ENCODE measurements at places on chromosomes 16 and 17. TPM values are rescaled to one million over a fixed set of nuclear protein-coding genes. Genes with fewer than 3 reads are reported as not detected.

DNA sequence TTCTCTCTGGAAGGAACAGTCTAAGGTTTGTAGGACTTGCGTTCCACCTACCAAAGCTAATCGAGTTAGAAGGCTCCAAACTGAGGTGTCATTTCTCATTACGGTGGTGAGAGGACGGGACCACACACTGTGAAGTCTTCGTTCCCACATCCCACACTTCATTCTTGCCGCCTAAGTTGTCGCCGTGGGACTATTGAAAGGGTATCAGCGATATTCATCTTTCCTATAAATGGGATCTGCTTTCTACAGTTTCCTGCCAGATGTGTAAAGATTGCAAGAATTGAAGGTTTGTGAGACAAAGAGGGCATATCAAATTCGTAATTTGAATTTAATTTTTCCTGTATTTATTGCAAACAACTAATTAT is 608 bp upstream of the TRIM37 start:
- H3K36me3 ChIP-seq = peaks cover under 1% of the 10 kb centered on the region
- DNase-seq = no peak
- peak overlapping the region; percentile 79 for H3K4me3 ChIP-seq
- H3K4me1 ChIP-seq = peaks cover 23% of the 10 kb centered on the region
- peak overlapping the region; percentile 90 for H3K27ac ChIP-seq
- H3K27me3 ChIP-seq = no peaks in the 10 kb centered on the region

DNA sequence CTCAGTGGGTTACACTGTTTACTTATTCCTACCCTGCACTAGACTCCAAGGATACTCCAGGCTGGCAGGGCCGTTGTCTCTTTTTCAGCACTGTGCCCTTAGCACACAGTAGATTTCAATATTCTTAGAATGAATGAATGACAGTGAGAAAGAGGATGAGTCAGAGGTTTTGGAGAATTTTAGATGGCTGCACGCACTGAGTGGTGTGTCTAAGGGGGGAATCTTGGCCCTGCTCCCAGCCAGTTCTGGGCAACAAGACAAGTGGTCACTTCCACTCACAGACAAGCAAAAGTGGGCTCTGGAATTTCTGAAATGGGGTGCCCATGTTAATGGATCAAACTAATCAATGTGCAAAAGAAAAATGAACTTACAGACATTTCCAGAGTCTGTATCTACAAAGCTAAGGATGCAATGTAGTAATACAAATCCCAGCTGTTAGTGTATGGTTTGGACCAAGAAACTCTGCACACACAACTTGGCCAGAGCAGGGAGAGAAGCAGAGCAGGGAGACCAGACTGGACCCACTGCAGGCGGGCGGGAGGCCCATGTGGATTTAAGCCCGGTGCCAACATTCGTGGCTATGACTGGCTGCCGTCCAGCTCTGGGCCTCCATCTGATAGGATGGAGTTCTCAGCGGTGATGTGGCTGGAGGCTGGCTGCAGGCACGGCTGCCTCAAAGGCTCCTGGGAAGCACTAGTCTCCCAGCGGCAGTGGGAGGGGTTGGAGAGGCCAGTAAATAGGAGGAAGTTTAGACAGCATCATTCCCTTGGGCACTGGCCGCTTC is 95.6 kb upstream of the CDYL2 start:
- H3K36me3 ChIP-seq = no peaks in the 10 kb centered on the region
- H3K4me3 ChIP-seq = no peak overlapping the region
- H3K4me1 ChIP-seq = no peaks in the 10 kb centered on the region
- DNase-seq = no peak

DNA sequence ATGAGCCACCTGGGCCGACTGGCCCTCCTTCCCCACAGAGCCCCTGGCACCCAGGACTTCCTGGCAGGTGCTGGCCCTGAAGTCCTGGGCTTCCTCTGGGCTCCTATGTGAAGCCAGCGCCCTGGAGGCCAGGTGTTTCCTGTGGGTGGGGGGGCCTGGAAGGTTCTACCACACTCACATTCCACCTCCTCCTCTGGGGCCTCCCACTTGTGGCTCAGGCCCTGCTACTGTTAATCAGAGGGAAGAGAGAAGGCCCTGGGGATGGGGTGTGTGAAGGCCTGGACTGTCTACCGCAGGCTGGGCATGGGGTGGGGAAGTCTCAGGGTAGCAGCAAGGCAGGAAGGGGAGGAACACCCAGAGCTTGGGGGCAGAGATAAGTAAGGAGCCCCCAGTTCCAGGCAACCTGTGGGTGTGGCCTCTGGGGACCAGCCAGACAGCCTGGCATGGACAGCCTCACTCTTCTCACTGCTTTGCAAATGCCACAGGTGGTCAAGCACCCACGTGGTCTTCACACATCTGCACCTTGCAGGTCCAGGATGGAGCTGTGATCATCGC is 111.9 kb upstream of the TNRC6C start:
- no peak overlapping the region for H3K27ac ChIP-seq
- H3K27me3 ChIP-seq = no peaks in the 10 kb centered on the region
- peaks cover 33% of the 10 kb centered on the region for H3K4me1 ChIP-seq

- peak overlapping the region; percentile 20 for H3K27ac ChIP-seq
- no peak for DNase-seq
- H3K36me3 ChIP-seq = peaks cover 4% of the 10 kb centered on the region
- H3K4me1 ChIP-seq = peaks cover 23% of the 10 kb centered on the region
- H3K4me3 ChIP-seq = peak overlapping the region; percentile 7
These were observed 34.6 kb downstream of the RGS9 start for GRCh38 chr17:65171752-65172151.

Gene EVPL
- 0.64 TPM for total RNA-seq

Gene RUNDC3A
- not detected for total RNA-seq

DNA sequence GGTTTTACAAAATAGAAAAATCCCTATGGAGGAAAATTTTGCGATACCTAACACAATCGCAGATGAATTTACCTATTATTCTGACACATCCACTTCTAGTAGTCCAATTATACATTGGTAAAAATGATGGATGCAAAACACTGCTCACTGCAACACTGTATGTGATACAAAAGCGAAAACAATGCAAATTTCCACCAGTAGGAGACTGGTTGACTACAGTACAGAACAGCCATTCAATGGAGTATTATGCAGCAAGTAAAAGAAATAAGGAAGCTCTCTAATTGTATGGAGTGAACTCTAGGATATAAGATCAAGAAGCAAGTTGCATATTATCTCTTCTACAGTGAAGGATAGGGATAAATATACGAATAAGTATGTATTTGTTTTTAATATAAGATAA is 48.5 kb downstream of the SETD6 start:
- DNase-seq = no peak
- no peak overlapping the region for H3K4me3 ChIP-seq
- H3K4me1 ChIP-seq = peaks cover 7% of the 10 kb centered on the region
- no peak overlapping the region for H3K27ac ChIP-seq
- H3K27me3 ChIP-seq = no peaks in the 10 kb centered on the region
- peaks cover 9% of the 10 kb centered on the region for H3K36me3 ChIP-seq

Gene ALOX15B
- not detected for total RNA-seq

GRCh38 chr17:83013779-83014117 is 65.7 kb upstream of the METRNL start:
- no peaks in the 10 kb centered on the region for H3K36me3 ChIP-seq
- DNase-seq = no peak
- no peak overlapping the region for H3K27ac ChIP-seq
- no peaks in the 10 kb centered on the region for H3K27me3 ChIP-seq

DNA sequence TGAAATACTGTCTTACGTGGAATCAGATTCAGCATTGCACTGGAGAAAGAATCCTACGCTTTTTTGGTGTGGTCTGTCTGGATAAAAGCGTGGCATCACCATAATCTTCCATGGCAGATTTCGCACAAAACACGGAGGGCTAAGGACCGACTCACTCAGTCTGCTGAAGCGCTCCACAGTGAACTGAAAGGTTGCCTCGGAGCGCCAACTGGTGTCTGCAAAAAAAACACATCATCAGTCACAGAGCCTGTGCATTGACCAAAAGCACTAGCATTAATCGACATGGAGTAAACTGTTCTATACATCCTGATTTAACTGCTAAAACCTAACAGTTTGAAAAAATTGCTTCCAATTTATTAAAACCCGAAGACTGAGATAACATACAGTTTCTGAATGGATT is 40.5 kb downstream of the USP7 start:
- H3K4me1 ChIP-seq = peaks cover 33% of the 10 kb centered on the region
- H3K27me3 ChIP-seq = no peaks in the 10 kb centered on the region
- no peak for DNase-seq
- H3K36me3 ChIP-seq = peaks cover 9% of the 10 kb centered on the region
